ENCODE measurements at places on chromosomes 11 and 22. TPM values are rescaled to one million over a fixed set of nuclear protein-coding genes. Genes with fewer than 3 reads are reported as not detected.

Gene PAX6
- total RNA-seq: 51.9 TPM

Gene ADAMTS8
- 0.16 TPM for total RNA-seq

Gene PTGDR2
- 0.41 TPM for total RNA-seq

Gene F2
- total RNA-seq: not detected

Gene HDHD5
- 38.0 TPM for total RNA-seq
